Stimulated activated CD8-positive, alpha-beta memory T cell treated with anti-CD3 and anti-CD28 coated beads, Interleukin-12 subunit alpha, Interleukin-12 subunit beta, amount 100 ng/mL, for 1 hour (primary cell): ENCODE measurements at places on chromosomes 7 and 10.

GRCh38 chr10:4067531-4067930 is 282.5 kb upstream of the KLF6 start:
- DNase-seq = no peak

DNA sequence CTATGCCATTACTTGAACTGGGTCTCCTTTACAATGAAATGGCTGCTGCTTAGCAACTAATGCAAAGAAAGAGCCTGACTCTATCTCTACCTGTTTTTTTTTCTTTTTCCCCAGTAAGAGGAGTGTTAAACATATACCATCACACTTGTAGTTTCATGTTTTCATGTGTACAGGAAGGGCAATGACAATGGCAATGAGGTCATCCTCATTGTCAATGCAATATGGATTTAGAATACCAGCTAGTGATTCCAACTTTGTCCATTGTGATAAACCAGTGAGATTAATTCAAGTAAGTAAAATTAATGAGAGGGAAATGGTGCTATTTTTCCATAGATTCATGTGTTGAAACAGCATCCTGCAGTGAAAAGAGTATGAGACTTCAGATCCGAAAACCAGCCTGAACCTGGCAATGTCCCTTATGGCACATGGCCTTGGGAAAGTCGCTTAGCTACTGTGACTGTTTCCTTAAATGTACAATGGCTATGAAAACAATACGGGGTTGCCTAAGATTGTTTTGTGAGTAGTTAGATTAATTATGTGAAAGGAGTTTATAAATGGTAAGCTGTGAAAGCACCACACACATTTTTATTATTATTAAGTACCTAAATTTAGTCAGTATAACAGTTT is 11.2 kb downstream of the DGKI start:
- DNase-seq = no peak

GRCh38 chr7:28067171-28067570 is 113.4 kb downstream of the JAZF1 start:
- no peak for DNase-seq

GRCh38 chr10:48332166-48332870 is 25.8 kb downstream of the MAPK8 start:
- no peak for DNase-seq

DNA sequence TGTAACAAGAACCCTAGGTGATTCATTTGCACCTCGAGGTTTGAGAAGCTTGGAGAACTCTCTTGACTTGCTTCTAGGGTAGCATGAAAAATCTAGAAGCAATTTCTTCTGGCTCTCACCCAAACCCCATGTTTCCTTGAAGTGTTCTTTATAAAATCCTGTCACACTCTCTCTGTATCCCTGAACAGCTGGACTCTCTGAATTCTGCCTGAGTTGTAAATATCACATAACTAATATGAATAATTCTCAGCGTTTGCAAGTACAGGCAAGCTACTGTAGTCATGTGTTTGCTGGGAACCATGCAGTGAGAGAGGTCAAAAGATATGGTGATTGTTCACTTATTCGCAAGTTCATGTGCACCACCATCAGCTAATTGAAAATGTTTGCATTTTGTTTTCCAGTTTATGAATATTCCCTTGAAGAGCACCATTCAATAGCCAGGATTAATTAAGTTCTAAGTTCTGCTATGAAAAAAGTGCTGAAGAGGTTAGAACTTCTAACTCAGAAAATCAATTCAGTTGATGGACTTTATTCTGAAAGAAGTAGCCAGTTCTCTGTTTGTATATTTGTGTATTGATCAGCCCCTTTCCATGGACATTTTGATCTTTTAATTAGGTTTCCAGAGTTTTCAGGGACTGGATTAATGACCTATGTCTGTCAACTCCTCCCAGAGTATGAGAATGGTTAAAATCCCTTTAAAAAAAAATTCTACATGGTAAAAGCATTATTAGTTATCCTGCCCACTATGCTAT is 243.0 kb downstream of the PLXDC2 start:
- no peak for DNase-seq

DNA sequence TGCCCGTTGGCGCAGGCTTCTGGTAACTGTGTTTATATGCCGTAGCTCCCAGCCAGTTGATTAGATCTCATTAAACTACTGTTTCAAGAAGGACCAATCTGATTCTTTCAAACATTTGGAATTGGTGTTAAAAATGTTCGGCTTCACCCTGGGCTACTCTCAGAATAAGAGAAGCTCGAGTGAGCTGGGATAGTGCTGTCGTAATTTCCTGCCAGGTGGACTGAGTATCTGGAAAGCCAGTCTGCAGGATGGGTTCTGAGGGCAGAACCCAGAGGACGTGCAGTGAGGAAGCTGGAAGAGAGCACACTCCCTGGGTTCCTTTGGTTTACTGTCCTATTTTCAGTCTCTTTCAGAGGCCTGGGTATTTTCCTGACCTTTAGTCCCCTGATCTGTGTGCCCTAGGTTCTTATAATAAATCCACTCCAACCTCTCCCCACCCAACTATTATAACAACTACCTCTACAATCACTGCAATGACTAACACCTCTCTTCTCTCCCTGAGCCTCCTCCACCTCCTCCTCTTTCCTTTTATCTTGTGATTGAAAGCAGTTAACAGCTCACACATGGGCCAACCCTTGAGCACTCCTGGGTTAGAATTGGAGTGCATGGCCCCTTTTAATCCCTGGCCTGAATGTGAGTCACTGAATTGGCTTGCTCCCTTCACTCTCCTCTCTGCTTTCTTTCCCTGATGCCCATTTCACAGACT is 63.0 kb downstream of the AOAH start:
- DNase-seq = no peak

- no peak for DNase-seq
Measured at GRCh38 chr7:156582591-156583123, 57.9 kb upstream of the RNF32 start.

- no peak for DNase-seq
Measured at GRCh38 chr10:44973323-44974081, 5.1 kb downstream of the DEPP1 start.

DNA sequence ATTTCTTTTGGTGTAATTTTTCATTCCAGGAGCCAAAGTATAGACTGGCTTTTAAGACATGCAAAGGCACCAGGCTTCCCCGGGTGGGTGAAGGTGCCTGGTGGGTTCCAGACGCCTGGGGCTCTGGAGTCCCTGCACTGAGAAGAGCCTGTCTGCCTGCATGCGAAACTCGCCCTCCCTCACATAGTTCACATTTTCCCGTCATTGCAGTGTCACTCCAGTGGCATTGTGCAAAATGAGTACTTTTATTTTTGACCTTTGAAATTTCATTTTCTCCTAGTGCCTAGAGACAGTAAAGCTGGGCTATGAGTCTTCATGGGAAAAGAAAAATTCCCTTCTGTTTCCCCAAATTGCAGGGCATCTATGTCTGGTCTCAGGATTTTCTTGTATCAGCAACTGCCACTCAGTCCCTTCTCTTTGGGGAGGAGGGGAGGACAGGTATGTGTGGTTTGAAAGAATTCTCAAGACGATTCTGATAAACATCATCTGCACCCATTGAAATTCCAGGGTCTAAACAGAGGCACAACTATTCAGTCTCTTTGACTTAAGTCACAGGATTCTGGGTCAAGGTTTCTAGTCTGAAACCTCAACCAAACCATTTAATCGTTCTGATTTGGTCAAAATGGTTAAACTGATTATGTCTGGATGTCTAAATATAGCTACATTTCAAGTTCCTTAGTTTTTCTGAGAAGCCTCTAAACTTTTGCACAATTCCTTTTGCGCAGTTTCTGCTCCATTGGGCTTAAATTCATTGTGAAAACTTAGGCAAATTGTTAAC is 107.8 kb downstream of the CYP26A1 start:
- no peak for DNase-seq

DNA sequence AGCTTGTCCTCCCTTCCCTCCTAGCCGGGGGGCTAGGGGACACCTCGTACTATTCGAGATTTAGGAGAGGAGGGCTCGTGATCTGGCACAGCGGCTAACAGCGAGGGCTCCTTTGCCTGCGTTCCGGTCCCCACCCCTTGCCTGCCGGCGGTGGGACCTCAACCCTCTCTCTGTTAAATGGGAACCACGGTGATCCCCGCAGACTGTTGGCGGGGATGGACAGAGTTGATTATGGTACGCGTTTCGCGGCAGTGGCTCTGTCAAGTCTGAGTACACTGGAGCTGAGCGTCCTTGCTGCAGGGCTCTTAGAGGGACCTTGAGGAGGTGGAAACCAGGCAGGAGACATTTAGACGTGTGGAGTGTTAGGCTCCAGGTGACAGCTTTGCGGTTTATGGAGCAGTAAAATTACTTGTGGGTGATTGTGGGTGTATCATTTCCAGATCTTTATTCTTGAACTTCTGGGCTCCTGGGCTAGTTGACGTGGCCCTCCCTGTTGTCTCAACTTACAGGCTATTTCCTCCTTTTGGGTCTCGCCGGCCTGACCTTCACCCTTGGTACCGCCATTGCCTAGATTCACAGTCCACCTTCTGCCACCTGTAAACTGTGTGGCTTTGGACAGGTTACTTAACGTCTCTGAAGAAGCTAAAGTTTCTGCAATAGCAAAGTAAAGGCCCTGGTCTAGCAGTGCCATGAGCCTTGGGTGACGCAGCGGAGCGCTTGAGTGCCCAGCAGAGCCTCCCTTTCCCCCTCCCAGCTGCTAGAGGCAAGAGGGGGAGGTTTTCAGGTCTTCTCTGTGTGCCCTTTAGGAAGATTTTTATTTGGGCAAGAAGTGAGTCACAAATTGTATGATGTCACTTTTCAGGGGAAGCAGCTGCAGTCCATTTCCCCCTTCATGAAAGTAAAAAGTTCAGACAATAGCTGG is 739 bp downstream of the CASP7 start:
- peak; percentile 15 for DNase-seq

DNA sequence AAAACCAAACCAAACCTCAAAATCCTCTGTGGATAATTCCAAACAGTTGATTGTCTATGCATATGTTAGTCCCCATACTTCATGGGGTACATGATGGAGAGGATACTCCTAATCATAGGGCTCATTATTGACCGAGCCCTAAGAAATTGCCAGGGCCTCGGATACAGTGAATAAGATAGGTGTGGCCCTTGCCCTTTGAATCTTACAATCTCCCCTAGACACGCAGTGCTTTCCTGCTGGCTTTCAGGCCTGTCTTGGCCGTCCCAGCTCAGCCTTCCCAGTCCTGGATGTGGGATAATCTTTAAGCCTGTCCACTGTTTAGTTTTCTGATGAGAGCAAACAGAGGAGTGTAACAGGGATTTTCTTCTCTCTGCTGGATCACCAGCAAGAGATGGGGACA is 161.8 kb downstream of the TMEM178B start:
- DNase-seq = no peak

- DNase-seq = no peak
Measured at GRCh38 chr7:149774237-149775175, 1.1 kb upstream of the ZNF467 start.

GRCh38 chr7:37671876-37672275 is 11.7 kb upstream of the GPR141 start:
- no peak for DNase-seq

GRCh38 chr7:33706771-33707200 is 198.6 kb upstream of the BMPER start:
- no peak for DNase-seq

DNA sequence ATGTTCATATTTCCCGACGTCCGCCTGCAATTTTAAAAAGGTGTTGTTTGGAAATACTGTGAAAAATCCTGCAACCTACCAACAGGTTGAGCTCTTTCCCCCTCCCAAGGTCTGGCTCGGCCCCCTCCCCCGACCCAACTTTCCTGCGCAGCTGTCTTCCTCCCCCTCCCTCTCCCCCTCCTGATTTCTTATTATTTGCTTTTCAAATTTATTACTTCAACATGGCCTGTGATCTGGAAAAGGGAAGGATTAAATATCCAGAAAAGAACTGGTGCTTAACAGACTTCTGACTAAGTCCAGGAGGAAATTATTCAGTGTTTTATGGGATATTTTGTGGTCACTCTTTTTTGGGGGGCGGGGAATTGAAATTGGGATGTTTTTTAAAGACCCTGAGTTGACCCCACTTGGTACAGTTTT is 2.4 kb downstream of the ARID5B start:
- DNase-seq = no peak

DNA sequence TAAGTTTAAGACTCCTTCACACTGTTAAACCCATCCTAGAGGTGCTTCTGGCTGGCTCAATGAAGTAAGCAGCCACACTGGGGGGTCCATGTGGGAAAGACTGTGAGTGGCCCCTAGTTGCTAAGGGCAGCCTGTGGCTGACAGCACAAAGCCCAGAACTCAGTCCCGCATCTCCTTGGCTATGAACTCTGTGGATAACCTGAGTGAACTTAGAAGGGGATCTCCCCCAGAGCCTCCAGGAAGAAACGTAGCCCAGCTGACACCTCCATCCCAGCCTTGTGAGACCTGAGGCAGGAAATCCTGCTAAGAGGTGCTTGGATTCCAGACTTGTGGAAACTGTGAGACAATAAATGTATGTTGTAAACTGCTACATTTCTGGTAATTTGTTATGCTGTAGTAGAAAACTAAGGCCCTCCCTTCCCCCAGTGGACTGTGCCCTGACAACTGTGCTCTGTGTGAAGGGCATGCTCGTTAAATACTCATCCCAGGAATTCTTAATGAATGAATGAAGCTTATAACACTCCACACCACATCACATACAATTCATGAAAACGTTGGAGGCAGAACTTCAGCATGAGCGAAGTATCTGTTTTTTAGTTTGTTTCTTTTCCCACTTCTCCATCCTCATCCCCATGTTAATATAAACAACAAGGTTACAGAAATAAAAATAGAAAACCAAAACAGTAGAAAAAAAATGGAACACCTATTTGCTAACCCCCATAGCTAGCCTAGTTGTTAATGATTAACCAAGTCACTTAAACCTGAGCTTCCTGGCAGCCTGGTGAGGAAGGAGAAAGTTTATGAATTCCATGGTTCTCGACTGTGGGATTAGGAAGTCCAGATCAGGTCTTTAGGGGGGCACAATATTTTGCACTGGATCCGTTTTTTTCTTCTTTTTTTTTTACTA is 36.8 kb upstream of the AOAH start:
- no peak for DNase-seq

GRCh38 chr10:17435953-17436352 is 18.4 kb downstream of the ST8SIA6 start:
- no peak for DNase-seq

DNA sequence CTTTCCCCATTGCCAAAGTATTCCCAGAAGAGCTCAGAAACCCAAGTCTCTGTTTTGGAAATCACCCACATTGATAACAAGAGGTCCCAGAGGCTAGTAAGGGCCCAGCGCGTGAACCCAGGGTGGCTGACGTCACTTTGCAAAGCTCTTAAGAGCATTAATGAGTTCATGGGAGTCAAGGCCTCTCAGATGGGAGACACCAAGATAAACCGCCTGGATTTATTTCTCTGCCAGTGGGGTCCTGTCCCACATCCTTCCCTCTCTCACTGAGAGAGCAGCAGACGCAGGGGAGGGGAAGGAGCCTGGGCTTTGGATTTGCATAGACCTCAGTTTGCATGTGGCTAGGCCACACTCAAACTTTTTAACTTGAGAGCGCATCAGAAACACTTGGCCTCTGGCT is 184.8 kb upstream of the PDE1C start:
- no peak for DNase-seq

DNA sequence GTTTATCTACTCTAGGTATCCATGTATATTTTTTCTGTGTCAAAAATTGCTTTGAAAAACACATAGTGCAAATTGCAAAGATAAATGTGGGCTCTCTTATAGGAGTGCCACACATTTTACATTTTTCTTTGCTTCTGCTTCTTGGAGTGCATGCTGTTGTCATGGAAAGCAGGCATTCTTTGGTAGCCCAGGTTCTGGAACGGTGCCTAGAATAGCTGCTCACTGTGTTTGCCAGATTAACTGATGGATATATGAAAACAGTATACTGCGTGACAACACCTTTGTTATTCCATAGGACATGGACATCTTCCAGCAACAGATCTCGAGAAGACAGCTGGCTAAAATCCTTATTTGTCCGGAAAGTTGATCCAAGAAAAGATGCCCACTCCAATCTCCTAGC is 13.4 kb downstream of the NIPSNAP2 start:
- DNase-seq = no peak

- DNase-seq = no peak
Measured at GRCh38 chr10:21530641-21531040, 3.4 kb upstream of the MLLT10 start.
